Activated CD4-positive, alpha-beta T cell treated with anti-CD3 and anti-CD28 coated beads, Interleukin-2, amount 10 ng/mL, durations not matched to agents 7 days and 5 days (primary cell): ENCODE measurements at places on chromosomes 2 and 18.

GRCh38 chr2:174688079-174688478 lies 76.2 kb downstream of the CHRNA1 start:
- DNase-seq: no peak

GRCh38 chr2:164717000-164717803 lies 95.9 kb upstream of the GRB14 start:
- no peak for DNase-seq

DNA sequence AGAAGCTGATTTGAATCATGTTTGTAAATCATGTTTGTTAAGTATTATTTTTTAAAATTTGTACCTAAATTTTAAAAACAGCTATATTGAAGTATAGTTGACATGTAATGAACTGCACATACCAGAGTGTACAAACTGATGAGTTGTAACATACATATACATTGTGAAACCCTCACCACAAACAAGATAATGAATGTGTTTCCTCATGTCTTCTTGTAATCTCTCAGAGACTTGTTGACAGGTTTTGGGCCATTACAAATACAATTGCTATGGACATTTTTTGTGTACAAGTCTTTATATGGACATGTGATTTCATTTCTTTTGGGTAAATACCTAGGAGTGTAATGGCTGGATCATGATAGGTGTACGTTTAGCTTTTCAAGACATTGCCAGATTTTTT lies 21.5 kb downstream of the WDR43 start:
- DNase-seq: no peak

GRCh38 chr2:201046881-201047280 lies 24.6 kb downstream of the HYCC2 start:
- DNase-seq: no peak

GRCh38 chr2:175048275-175048674 lies 43.1 kb upstream of the CHN1 start:
- no peak for DNase-seq

- DNase-seq: no peak
Measured at GRCh38 chr18:51686590-51686989, 489.1 kb upstream of the MEX3C start.

DNA sequence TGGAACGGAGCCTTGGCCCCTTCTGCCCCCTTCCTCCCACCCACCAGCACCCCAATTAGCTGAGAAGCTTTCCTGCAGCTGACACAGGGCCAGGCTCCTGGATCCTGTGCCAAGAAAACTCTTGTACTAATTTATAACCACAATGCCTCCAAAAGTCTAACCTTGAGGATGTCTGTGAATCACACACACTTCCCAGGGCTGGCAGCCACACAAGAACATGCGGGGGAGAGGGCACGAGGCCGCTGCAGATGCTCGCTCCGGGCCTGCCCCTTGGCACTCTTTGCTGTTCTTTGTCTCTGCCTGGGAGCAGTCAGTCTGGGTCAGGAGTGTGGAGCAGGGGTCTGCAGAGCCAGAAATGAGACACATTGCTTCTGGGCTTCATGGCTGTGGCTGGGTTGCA lies 62.7 kb upstream of the KIF5C start:
- DNase-seq: no peak

GRCh38 chr2:231159306-231159705 lies 34.5 kb upstream of the HTR2B start:
- DNase-seq: no peak

GRCh38 chr2:179574061-179574519 lies 287.3 kb downstream of the ZNF385B start:
- DNase-seq: no peak

DNA sequence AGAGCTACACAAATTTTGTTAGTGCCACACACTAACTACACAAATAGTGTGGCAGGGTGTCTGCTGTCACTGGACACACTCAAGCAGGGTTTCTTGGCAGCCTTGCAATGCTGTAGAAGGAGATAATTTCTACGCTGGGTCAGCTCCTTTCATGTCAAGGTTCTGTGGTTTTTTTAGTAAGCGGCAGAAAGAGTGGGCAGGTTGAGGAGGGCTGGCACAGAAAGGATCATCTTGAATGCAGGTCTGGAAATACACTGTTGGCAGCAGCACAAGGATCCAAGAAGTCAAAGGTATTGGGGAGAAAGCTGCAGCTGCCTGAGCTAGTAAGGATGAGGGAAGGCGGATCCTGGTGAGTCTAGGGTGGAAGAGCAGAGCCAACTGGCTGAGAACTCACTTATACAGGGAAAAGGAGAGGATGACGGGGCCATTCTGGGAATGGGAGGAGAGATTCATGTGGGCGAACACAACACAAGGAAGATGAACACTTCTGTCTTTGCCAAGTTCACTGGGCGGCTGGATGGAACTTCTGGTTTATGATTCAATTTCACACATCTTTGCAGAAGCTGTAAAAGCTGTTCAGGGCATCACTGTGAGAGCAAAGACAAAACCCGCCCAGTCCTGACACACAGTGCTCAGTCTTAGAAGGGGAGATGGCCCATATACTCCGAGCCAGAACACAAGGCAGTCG lies 16.9 kb upstream of the CYRIA start:
- DNase-seq: no peak

DNA sequence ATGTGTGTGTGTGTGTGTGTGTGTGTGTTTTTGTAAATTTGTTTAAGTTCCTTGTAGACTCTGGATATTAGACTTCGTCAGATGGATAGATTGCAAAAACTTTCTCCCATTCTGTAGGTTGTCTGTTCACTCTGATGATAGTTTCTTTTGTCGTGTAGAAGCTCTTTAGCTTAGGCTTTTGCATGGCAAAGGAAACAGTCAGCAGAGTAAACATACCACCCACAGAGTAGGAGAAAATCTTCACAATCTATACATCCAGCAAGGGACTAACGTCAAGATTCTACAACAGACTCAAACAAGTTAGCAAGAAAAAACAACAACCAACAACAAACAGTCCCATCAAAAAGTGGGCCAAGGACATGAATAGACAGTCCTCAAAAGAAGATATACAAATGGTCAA lies 336.7 kb upstream of the ATP5MC3 start:
- no peak for DNase-seq

DNA sequence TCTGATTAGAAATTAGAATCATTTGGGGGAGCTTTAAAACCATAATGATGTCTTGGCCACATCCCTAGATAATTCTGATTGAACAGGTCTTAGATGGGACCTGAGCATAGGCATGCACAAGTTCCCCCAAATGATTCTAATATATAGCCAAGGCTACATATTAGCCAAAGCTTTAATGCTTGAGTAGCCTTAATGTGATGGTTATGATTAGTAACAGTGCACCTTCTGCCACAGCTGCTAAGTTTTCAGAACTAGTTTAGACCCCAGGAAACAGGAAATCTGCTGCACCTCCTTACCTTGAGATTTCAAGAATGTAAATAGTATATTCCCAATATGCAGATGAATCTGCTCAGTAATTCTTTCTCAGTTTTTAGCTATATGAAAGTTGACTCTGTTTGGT lies 119.8 kb downstream of the PTPN4 start:
- no peak for DNase-seq

DNA sequence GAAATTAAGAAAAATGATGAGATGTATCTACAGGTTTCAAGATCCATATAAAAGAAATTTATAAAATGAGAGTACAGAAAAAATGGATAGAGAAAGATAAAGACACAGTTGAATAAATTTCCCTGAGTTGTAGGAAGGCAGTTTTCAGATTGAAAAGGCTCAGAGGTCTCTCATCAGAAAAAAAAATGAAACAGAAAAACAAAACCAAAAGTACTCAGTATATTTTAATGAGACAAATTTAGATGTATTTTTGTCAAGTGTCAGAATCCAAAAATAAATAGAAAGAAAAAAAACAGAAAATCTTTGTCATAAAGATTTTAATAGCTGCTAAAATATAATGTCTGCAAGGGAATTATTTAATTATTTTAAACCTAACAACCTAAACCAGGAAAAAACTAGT lies 520.5 kb downstream of the KCNJ3 start:
- DNase-seq: no peak

GRCh38 chr2:164697688-164698461 lies 76.6 kb upstream of the GRB14 start:
- DNase-seq: no peak

GRCh38 chr18:50627594-50628532 lies 68.0 kb downstream of the MAPK4 start:
- no peak for DNase-seq

DNA sequence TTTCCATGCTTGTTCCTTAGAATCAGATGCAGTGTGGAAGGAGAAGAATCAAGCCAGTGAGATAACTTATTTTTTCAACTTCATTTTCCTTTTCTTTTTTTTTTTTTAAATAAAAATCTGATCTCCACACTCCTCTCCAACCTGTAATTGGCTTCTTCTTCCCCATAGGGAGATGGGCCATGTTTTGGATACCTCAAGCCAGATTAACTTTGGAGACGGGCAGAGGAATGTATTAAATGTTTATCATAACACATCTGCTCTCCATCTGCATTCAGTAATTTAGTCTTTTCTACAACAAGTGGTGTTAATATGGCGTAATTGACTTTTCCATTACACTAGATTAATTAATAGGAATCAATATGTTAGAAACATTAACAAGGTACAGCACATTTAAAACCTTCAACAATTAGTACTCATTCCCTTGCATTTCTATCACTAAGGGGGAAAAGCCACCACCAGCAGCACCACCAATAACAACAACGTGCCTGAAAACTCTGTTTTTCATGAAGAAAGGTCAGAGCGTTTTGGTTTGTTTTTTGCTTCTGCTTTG lies 244.1 kb downstream of the MYCN start:
- no peak for DNase-seq

DNA sequence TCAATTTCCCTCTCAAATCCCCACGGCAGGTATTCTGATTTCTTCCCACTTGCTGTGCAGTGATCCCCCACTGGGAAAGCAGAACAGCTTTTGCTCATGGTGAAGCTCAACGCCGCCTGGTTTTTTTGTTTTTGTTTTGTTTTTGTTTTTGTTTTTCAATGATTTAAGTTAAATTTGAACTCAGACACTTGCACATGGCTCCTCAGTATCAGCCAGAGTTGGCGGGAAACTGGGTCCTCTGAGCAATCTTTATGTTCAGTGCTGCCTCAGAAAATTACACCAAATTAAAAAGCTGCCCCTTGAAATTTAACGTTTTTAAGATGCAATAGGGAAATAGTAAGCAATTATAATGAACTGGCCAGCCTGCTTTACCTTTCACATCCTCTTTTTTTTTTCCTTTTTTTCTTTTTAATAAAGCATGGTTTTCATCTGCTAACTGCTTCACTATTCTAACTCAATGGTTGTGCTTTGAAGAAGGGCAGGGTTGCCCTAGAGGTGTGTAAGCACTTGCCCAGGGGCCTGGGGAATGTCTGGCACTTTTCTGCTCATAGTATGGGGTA lies 277.0 kb upstream of the HNRNPA3 start:
- DNase-seq: no peak

- DNase-seq: peak; percentile 42
Measured at GRCh38 chr18:3037423-3037915, 24.5 kb upstream of the LPIN2 start.

DNA sequence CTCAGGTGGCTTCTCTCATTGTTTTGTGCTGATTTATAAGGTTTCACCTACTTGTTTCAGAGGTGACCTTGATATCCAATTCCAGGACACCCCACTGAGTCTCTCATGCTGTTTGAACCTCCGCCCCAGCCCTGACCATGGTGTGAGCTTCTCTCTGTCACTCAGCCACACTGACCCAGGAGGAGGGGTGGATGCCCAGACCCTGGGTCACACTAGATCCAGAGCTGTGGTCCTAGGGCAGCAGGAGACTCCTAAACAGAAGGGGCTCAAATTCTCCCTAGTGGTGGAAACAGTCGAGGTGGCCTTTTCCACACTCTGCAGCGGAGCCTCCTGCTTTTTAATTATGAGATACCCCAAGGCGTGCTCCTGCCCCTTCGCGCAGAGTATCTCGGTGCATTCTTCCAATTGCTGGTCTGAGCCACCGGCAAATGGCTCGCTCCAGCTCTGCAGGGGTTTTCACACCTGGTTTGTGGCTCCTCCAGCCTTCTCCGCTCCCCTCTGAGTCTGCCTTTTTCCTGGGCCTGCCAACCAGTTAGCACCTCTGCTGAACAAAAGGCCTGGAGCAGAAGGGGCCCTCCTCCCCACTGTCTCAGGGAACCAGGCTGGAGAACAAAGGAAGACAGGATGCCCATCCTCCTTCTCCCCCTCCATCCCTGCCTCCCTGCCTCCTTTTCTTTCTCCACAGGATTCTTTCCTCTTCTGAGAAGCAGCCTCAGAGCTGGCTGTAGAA lies 147.3 kb upstream of the SPRED2 start:
- no peak for DNase-seq

GRCh38 chr18:23324056-23324811 lies 128.9 kb upstream of the RIOK3 start:
- DNase-seq: no peak

GRCh38 chr2:135773917-135774316 lies 32.3 kb downstream of the UBXN4 start:
- DNase-seq: no peak

- no peak for DNase-seq
Measured at GRCh38 chr2:46387292-46387691, 90.1 kb downstream of the EPAS1 start.

DNA sequence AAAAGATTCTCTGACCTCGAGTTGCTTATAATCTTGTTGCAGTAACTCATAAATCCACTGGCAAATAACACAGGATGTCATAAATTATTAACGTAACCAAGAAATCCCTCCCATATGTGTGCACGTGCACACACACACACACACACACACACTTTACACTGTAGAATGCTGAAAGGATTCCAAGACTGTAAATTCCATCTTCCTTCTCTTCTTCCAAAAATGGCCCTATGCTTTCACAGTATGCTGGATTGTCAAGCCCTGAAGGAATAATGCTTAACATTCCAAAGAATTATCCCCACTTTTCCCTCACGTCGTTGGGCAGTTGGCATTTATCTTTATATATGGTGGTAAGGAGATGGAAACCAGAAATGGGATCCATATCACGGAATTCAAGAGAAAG lies 117.5 kb upstream of the CRIM1 start:
- no peak for DNase-seq
